Neural crest cell (in vitro differentiated cells): ENCODE measurements at places on chromosomes 5 and 9.

DNA sequence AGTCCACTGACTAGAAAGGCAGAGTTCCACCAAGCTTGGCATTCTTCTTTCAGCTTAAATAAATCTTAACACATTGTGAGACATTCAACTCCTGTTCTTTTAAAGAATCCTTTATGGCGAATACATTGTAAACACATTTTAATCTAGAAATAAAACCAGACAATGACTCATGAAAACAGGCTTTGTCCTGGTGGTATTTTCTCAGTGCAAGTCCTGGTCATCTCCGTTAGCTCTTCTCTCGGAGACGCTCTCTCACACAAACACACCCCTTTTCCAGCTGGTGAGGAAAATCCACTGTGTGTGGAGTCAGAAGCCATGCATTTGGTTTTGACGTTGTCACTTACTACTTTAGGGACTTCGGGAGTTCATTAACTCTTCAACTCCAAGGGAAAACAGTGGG, 140.4 kb downstream of the AUH start:
- no peak for DNase-seq

- DNase-seq, result no peak
These were observed 184.0 kb downstream of the PBX3 start for GRCh38 chr9:125931211-125931610.

GRCh38 chr5:74641735-74642542, 1.4 kb upstream of the ENC1 start:
- no peak for DNase-seq

DNA sequence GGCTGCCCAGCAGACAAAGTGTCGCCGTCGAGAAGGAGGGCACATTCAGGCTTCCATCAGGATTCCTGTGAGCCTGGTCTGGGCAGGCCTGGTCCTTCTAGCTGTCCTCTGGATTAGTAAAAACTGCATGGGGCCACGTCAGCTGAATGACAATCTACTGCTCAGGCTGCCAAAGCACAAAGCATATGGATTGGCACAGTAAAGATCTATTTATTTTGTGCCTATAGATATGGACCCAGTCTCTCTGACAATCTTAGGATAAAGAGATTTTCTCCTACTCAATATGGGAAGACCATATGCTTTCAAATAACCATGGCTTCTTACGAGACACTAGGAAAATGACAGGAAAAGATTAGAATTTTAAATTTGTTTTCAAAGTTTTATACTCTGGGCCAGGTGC, 24.1 kb downstream of the ANKH start:
- DNase-seq, result no peak

GRCh38 chr5:5164163-5164562, 24.0 kb downstream of the ADAMTS16 start:
- DNase-seq, result no peak

- DNase-seq, result no peak
These were observed 32.4 kb downstream of the GNAQ start for GRCh38 chr9:77999231-77999631.

DNA sequence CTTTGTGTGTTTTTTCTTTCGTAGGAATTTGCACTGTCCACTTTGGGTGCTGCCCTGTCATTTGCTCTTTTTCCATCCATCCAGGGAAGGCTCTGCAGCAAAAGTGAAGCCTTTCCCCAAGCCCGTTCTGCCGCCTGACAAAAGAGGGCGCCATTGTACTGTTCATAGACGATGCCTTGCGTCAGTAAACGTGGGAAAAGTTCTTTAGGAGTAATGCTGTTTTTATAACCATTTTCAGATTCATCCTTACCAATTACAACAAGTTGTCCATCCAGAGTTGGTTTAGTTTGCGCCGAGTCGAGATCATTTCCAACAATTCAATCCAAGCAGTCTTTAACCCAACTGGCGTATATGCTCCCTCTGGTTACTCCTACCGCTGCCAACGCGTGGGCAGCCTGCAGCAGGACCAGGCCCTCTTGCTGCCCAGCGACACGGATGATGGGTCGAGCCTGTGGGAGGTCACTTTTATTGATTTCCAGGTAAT, 34.3 kb upstream of the RPS23 start:
- peak; percentile 73 for DNase-seq

- DNase-seq, result no peak
These were observed 23.1 kb upstream of the ADRA1B start for GRCh38 chr5:159893040-159893695.

GRCh38 chr9:83477571-83477970, 60.6 kb downstream of the FRMD3 start:
- no peak for DNase-seq

GRCh38 chr9:8857068-8857925, 1057.7 kb upstream of the DMAC1 start:
- no peak for DNase-seq
